T-helper 1 cell (primary cell): ENCODE measurements at places on chromosomes 4 and X.

DNA sequence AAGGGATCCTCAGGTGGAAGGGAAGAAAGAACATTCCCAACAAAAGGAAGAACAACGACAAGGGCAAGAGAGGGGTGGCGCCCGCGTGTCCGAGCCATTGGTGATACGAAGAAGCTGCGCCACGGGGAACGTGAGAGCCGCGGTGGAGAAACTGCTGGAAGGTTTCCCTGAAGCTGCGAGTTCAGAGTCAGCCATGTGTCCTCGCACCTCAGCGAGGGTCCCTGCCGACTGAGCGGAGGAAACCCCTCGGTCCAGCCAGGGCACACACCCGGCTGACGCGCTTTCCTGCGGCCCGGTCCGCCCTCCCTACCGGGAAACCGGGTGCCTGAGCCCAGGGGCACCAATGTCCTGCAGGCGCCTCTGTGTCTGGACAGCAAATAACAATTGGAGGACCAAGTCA, 18.0 kb downstream of the IRF2 start:
- no peak for DNase-seq

GRCh38 chrX:14027511-14028019, 2.1 kb downstream of the GEMIN8 start:
- DNase-seq, result no peak

DNA sequence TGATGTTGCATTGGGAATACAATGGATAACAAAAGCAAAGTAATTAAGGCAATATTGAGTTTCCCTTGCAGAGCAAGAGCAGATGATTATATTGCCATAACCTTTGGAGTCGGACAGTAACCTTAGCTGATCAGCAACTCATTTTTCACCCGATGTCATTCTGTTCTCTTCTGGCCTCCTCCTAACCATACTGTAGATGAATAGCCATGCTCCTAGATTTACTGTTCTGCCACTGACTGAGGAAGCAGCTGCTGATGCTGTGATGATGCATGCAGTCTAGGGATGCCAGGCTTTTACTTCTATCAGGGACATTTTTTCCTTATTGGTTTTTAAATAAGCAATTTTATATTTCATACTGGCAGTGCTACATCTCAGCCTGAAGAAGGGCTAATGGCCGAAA, 443.9 kb downstream of the GPAT3 start:
- DNase-seq, result no peak

DNA sequence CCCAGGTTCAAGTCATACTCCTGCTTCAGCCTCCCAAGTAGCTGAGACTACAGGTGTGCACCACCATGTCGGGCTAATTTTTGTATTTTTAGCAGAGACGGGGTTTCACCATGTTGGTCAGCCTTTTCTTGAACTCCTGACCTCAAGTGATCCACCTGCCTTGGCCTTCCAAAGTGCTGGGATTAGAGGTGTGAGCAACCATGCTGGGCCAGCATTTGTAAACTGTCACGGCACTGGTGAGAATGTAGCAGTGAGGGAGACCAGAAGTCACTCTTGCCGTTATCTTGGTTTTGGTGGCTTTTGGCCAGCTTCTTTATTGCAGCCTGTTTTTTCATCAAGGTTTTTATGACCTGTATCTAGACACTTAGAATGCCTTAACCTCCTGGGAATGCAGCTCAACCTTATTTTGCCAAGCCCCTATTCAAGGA, 22.4 kb downstream of the PCDH18 start:
- no peak for DNase-seq

DNA sequence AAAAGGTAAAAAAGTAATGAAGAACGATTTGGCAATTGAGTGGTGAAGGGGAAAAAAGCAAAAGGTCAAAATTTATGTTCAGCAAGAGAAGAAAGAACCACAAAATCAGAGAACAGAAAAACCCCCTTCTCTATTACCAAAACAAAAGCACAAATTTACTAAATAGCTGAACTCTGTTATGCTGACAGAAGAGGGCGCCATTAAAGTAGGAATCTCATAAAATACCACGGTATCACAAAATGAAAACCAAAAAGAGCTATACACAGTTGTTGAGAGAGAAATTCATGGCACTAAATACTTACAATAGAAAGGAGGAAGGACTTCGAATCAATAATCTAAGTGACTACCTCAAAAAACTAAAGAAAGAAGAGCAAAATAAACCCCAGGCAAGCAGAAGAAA, 69.6 kb upstream of the CXorf66 start:
- DNase-seq, result no peak
